ENCODE measurements at places on chromosomes 4 and X. TPM values are rescaled to one million over a fixed set of nuclear protein-coding genes. Genes with fewer than 3 reads are reported as not detected.

The NAT8L gene
- 2.0 TPM for total RNA-seq

The CRLF2 gene
- 0.59 TPM for total RNA-seq

The PDHA1 gene
- total RNA-seq = 347 TPM

The FMR1NB gene
- not detected for total RNA-seq

The ERCC6L gene
- total RNA-seq = 4.3 TPM

The TCP11X2 gene
- not detected for total RNA-seq

The BTC gene
- not detected for total RNA-seq

The DCHS2 gene
- 0.07 TPM for total RNA-seq

The NLGN4X gene
- not detected for total RNA-seq

The CPE gene
- 17.1 TPM for total RNA-seq

The UBQLN2 gene
- 3.4 TPM for total RNA-seq

The AMTN gene
- 2.6 TPM for total RNA-seq

The POLN gene
- total RNA-seq = not detected

The PPP4R3C gene
- total RNA-seq = not detected

The USP51 gene
- 0.99 TPM for total RNA-seq

The SPACA5 gene
- not detected for total RNA-seq

The PCDH10 gene
- not detected for total RNA-seq

The RAI2 gene
- not detected for total RNA-seq

The ZNF275 gene
- 2.3 TPM for total RNA-seq

The CCSER1 gene
- total RNA-seq = not detected

The POU4F2 gene
- not detected for total RNA-seq

The ABCE1 gene
- total RNA-seq = 137 TPM

The G3BP2 gene
- 21.3 TPM for total RNA-seq

The TRIM61 gene
- total RNA-seq = 1.7 TPM

Measured in MG63 (cell line).